Activated T-cell treated with anti-CD3 and anti-CD28 coated beads for 4 hours (primary cell): ENCODE measurements at places on chromosomes 1 and 21.
A peak's percentile ranks its signal among the peaks of the same experiment; 100 is the strongest.

DNA sequence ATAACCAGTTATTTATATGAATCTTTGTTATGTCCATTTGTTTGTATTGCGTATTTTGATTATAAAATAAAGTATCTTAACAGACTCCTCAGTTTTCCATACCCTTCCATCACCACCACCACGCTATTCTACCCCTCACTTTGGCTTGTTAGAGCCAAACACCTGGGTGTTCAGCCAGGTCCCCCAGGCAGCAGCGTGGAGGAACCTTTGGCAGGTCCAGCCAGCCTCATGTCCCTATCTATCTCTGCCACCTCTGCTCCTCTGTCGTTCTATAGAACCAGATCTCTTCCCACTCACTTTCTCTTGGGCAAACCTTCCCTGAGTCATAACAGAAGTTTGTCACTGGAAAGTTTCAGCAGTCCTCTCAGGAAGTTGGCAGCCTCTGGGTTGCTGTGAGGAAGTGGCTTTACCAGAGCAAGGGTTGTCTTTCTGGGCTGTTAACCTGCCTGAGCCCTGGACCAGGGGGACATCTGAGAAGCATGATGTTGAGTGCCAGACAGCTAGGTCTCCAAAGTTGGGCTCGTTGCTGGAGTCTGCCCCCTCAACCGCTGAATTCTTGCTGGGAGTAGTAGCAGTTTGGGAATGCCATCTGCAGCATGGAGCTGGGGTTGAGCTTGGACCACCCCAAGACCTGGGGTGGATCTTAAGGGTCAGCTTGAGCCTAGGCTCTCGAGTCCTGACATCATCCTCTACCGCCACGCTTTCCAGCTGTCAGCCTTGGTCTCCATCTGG lies 996 bp upstream of the SH3BGRL3 start:
- DNase-seq: no peak

DNA sequence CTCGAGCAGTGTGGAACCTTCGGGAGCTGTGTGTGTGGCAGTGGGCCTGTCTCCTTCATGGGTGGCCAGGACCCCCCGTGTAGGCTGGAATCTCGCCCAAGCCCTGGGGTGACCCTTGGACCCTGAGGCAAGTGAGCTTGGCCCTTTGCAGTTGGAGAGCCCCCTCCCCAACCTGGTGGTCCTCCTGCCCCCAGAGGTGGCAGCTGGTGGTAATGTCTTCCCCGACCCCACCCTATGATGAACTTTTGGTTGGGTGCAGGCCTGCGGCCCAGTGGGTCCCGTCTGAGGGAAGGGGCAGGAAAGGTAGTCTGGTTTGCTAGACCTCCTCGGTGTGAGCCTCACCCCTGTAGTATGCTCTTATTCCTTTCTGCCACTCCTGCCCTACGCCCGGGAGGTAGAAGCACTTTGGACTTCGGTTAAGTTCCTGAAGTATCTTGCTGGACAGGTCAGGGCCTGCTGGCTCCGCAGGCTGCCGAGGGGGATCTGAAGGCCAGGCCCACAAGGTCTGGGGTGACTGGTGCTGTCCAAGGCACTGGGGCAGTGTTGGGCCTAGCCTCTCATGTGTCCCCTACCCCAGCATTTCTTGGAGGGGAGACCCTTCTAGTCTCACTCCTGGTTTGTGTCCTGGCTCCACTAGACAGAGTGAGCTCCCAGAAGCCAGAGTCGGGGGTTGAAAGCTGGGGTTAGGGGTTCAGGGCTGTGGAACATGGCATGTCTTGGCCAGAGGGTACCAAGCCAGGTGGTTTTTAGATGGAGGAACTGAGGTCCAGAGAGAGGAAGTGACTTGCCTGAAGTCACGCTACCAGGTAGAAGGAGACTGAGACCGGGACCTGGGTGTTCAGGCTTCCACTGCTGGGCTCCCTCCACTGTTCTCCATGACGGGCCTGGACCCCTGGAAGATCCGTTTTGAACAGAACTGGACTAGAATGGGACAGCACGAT lies 1.8 kb downstream of the ZNF362 start:
- DNase-seq: no peak

- peak; percentile 64 for DNase-seq
Measured at GRCh38 chr1:45569962-45570581, 13.8 kb upstream of the NASP start.

DNA sequence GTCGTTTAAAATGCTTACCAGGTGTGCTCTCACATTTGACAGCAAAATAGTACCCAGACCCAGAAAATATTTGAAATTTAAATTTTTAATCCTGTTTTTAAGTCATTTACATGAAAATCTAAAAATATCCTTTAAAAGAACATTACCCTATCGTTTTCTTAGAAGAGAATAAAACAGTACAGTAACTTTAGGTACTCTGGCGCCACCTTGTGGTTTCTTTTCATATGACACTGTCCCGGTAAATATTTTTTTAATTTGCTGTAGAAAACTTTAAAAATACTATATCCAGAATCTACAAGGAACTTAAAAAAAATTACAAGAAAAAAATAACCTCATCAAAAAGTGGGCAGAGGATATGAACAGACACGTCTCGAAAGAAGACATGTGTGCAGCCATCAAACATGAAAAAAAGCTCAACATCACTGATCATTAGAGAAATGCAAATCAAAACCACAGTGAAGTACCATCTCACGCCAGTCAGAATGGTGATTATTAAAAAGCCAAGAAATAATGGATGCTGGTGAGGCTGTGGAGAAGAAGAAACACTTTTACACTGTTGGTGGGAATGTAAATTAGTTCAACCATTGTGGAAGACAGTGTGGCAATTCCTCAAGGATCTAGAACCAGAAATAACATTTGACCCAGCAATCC lies 129.2 kb downstream of the RGS21 start:
- peak; percentile 46 for DNase-seq

- DNase-seq: no peak
Measured at GRCh38 chr21:36237441-36237840, 80.8 kb downstream of the DOP1B start.

GRCh38 chr1:157200451-157200850 lies 62.3 kb upstream of the ETV3 start:
- no peak for DNase-seq

DNA sequence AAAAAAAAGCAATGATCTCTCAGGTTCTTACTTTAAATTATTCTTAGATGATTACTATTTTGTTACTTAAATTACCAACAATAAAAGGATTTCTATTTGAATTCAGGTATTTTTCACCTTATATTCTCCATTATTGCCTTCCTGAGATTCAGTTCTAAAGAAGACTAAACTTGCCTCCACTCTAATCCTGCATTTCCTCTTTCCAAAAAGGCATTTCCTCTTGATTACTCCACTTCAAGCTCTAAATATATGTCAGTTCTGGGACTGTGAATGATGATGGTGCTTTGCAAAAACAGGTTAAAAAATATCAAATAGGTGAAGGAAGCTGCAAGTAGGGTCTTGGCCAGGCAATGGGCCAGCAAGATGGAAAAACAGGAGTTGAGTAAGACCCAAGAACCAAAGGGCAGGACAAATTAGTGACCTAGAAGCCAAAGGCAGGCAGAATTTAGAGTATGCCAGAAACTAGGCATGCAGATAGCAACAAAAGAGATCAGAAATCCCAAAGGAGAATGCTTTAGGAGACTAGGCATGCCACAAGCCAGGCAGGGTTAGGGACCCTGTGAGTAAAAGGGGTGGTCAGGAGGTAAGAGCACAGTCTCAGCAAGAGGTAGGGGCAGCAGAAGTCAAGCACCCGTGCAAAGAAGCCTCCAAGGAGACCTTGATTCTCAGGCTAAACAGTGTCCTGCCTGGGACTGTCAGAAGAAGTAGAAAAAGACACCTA lies 11.3 kb upstream of the DIPK1A start:
- no peak for DNase-seq

DNA sequence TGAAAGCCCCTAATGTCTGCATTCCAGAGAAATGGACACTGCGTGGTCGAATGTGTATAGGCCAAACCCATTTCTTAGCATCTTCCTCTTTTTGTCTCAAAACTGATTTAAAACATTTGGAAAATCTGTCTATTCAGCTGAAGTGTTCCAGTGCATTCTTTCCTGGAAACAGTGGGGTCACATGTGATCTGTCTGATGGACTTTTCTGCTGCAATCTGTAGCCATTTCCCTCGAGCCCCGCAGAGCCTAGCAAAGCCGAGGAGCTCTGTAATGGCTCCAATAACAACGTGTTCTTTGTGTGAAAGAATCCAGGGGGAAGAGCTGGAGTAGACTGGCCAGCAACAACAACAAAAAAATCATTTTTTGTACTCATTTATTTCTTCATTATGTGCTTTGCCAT lies 329.3 kb downstream of the BARHL2 start:
- DNase-seq: no peak

- no peak for DNase-seq
Measured at GRCh38 chr1:7146710-7147109, 361.5 kb downstream of the CAMTA1 start.

GRCh38 chr1:176540428-176540827 lies 77.5 kb downstream of the PAPPA2 start:
- no peak for DNase-seq

DNA sequence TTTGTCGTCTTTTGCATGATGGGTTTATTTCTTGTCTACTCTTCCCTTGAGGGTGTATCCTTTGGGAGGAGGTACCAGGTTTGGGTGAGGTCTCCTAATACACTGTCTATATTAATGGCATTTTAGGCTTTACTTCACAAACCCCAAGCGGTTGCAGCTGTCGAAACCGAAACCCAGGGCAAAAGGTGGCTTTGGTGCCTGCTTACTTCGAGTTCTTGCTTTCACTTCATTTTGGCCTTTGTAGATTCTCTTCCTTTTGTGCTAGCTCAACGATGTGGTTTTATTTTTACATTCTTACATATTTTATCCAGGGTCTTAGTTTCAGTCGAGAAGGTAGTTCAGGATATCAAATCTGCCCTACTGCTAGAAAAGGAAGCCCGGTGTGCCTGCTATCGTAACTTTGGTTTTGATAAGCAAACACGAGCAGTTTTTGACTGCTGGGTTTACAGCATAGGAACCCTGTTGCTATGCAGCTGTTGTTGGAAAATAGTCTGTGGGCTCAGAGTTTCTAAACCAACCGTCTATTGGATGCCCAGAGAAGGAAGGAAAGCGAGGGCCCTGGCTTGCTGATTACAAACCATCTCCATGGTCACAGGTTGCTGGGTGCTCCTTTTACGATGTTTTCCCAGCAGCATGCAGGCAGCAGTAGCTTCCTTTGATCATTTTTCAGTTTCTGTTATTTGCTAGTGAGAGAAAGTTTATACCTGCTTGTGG lies 9.8 kb upstream of the TSPAN2 start:
- peak; percentile 38 for DNase-seq

GRCh38 chr1:69203166-69203565 lies 364.6 kb upstream of the LRRC7 start:
- DNase-seq: no peak

- no peak for DNase-seq
Measured at GRCh38 chr21:42285569-42286245, 29.5 kb downstream of the TFF3 start.

- DNase-seq: no peak
Measured at GRCh38 chr1:105072850-105073249, 1323.2 kb downstream of the AMY1C start.

DNA sequence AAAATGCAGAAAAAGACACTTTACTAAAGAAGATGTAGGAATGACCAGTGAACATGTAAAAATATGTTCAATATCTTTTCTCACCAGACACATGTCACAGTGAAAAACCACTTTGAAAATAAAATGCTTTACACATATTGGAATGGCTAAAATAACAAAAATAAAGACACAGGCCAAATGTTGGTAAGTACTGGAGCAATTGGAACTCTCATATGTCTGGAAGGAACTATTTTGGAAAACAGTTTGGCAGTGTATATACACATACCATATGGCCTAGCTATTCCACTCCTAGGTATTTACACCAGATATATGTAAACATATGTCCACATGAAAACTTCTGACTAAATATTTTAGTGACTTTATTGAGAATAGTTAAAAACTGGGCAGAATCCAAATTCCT lies 927.2 kb downstream of the BRINP3 start:
- DNase-seq: no peak

DNA sequence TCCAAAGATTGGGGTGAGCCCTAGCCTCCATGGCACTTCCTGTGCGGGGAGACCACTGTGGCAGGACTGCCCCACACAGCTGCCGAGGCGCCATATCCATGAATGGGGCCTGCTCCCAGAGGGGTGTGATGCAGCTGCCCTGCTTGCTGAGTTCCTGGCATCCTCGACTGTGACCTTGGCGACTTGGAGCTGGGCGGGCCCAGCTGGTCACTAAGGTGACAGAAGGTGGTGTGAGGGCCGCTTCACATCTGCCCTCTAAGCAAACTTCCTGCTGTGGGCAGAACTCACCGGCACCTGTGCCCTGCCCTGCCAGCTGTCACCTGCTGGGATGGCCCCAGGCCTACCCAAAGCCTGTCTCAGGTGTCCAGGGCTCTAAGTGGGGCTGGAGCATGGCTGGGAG lies 9.0 kb downstream of the TMEM61 start:
- no peak for DNase-seq

DNA sequence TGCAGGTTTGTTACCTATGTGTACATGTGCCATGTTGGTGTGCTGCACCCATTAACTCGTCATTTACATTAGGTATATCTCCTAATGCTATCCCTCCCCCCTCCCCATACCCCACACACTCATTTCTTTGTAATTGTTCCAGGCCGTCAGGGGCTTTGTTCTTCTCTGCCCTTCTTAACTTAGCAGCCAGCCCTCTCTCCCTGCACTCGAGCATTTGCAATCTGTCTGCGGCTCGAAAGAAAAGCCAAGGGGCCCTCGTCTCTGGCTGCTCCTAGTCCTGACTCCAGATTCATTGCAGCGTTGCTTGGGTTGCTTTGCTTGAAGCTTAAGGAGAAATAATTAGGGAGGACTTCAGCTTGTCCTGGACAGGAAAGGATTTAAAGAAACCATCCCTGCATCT lies 85.7 kb downstream of the ATP1A1 start:
- DNase-seq: no peak

DNA sequence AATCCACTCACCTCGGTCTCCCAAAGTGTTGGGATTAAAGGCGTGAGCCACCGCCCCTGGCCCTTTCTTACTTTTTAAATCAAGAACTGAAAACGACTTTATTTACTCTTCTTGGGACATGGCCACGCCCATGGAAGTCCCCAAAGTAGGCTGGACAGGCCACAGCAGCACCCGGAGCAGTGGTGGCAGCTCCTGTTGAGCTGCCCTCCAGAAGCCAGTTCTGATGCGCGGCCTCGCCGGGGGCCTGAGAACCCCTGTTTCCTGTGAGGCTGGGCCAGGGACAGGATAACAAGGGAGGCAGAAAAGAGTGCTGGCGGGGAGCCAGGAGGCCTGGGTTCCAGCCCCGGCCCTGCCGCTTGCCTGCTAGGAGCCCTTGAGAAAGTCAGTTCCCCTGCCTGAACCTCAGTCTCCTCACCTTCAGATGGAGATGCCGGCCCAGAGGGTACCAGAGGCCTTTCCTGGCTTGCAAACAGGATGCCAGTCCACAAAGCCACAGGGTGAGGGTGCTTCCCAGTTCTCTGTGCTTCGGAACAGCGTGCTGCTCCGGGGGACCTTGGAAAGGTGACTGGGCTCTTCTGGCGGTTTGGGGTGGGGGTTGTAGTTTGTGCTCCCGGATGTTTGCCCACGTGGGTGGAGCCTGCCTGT lies 59.4 kb downstream of the RUNX3 start:
- DNase-seq: no peak
